ENCODE measurements at places on chromosomes 1 and 21.

GRCh38 chr1:47967864-47968555 is 29.2 kb downstream of the TRABD2B start:
- DNase-seq, result no peak

DNA sequence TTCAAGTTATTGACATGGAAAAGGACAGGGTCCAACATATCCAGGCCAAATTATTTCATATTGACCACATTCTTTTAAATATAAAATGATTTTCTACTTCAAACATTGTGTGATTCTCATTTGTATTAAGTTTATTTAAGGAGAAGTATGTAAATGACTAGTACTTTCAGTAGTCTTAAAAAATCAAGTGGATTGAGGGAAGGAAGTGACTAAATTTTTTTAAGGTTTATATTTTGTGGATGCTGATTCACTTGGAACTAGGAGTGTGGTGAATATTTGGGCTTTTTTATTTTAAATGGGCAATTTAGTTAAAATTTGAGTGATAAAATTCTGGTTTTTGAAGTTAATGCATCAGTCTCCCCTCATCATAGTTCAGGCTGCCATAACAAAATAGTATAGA is 10.1 kb downstream of the PRRC2C start:
- no peak for DNase-seq

GRCh38 chr1:172537827-172538391 is 5.0 kb downstream of the SUCO start:
- DNase-seq, result no peak

- DNase-seq, result no peak
These were observed 15.2 kb downstream of the WLS start for GRCh38 chr1:68217060-68217554.

DNA sequence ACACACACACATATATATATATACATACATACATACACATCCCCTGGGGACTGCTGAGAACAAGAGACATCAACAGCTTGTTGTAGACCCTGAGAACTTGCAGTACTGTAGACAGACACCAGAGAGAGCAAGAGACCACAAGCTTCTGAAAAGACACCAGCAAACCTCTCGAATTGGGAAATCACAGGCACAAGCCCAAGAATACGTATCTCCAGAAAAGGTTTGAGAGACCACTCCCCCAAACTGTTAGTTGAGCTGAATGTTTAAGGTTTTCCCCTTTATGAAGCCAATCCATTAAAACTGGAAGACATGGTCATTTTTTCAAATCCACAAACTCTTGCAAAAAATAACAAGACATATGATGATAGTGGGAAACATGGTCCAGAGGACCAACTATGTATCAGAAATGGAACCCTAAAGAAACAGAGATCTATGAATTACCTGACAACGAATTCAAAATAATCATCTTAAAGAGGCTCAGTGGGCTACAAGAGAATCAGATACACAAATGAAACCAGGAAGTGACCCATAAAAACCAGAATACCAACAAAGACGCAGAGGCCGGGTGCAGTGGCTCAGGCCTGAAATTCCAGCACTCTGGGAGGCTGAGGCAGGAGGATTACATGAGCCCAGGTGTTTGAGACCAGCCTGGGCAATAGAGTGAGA is 45.1 kb downstream of the SLC2A1 start:
- no peak for DNase-seq

DNA sequence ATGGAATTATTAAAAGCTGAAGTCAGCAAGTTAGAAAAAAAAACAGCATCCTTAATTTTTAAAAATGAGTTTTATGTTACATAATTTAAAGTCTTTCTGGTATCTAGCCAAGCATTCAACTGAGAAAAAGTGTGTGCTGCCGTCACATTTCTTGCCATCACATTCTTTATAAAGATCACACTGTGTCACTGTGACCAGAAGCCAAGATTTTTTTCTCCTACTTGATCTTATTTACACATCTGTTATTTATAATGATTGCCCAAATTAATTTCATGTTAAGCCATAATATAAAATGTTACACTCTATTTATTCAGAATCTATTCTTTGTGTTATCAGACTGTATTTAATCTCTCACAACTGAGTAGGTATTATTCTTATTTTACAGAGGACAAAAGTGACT is 1603.7 kb downstream of the PLA2G4A start:
- DNase-seq, result no peak

DNA sequence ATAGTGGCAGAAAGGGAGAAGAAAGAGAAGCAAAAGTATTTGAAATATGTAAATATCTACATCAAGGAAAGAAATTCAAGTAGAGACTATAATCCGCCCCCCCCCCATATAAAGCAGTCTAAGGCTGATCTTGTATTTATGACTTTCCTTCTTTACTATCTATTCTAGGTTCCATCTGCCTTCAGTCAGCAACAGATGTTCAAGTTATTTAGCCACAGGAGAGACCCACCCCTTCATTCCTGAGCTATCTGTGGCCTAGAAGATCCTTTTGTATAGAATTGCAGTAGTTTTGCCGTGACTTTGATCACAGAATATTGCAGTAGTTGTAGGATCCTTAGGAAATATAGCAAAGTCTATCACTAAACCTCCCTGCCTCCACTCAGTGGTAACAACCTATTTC is 10.7 kb upstream of the BSDC1 start:
- no peak for DNase-seq

GRCh38 chr21:34037009-34037795 is 36.2 kb upstream of the MRPS6 start:
- no peak for DNase-seq

- no peak for DNase-seq
These were observed 49.9 kb upstream of the HAO2 start for GRCh38 chr1:119318466-119319309.

GRCh38 chr1:55015123-55015522 is 16.4 kb downstream of the BSND start:
- no peak for DNase-seq

DNA sequence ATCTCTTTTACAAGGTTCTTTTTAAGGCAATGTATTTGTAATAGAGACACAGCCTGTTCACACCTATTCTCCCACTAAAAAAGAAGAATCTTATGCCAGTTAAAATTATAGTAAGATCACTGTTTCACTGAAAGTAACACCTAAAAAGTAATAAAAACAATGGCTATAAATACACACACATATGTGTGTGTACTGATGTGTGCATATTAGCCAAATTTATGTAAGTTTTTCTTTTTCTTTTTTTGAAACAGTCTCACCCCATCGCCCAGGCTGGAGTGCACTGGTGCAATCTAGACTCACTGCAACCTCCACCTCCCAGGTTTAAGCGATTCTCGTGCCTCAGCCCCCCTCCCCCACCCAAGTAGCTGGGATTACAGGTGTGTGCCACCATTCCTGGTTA is 56.8 kb upstream of the SLC30A10 start:
- no peak for DNase-seq

DNA sequence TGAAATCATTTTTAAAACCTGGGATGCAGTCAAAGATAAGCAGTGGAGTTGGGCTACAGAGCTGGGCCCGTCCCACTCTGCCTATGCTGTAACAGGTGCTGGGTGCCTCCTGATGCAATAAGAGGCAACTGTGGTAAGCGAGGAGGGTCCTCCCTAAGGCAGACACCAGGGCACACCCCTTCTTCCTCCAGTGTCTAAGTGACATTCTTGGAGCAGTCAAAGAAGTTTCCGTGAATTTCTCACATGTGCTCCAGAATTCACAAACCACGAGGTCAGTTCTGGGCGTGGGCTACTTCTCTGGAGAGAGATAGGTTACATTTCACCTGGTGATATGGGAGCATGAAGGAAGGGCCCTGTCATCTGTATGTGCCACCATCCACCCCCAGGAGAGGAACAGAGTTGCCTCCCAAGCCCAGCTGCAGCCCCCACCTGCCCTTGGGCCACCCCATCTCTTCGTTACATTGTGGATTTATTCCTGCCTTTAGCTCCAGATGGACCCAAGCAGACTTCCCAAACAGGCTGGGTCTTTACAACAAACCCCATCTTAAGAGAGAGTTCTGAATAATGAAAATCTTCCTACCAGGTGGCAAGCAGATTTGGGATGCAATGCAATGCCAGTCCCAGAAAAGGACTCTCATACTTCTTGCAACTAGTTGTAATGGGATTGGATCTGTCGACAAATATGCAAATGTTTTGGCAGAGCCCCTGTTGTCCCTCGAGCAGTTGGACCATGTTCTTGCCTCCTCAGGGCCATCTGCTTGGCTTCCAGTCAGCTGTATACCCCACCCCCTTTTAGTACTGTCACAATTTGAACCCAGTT is 82.5 kb upstream of the CNTN2 start:
- no peak for DNase-seq

- no peak for DNase-seq
These were observed 3.6 kb downstream of the EFNA1 start for GRCh38 chr1:155131285-155131684.

- no peak for DNase-seq
These were observed 38.9 kb downstream of the PGM1 start for GRCh38 chr1:63632110-63632509.

DNA sequence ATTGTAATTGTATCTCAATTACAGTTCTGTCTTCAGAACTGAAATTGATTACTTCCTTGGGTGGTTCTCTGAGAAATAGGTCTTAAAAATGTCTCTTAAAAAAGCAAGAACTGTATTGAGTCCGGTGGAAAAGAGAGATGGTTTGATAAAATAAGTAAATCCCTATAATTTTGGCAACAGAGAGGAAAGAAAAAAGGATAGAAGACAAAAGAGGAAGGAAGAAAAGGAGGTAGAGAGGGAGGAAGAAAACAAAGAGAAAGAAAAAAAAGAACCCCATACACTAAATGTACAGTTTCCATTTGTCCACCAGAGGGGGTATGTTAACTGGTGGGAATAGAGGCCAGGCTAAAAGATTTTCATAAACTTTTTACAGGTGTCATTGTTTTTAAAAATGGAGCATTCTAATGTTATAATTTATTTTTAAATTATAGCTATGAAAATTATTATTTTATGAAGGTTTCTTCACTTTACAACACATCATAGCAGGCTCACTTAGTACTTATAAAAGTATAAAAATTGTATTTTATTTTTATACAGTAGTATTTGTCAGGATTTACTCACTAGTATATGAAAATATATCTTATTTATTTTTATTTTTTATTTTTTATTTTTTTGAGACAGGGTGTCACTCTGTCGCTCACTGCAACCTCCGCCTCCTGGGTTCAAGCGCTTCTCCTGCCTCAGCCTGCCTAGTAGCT is 2.1 kb upstream of the UBE2T start:
- no peak for DNase-seq

GRCh38 chr1:167166690-167167075 is 54.0 kb upstream of the POU2F1 start:
- DNase-seq, result no peak

DNA sequence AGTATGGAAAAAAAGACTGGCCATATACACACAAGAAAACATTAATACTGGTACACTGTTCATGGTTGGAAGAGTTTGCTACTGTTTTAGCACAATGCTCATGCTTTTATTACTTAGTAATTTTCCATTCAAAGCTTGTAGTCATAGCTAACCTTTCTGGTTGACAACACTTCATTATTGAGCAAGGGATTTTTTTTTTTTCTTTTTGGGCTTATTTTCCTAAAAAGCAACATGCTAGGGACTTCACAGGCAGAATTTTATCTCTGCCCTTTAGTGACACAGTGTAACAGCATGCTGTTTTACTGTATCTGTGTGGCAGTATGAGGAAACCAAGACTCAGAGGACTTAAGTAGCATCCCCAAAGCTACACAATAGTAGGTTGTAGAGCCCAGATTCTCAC is 58.5 kb downstream of the FGGY start:
- DNase-seq, result no peak

GRCh38 chr1:219420913-219421312 is 192.0 kb downstream of the ZC3H11B start:
- no peak for DNase-seq
